ENCODE measurements at places on chromosomes 5 and 9. TPM values are rescaled to one million over a fixed set of nuclear protein-coding genes. Genes with fewer than 3 reads are reported as not detected.

RNF183 gene
- total RNA-seq: 3.4 TPM

SKIC3 gene
- 71.3 TPM for total RNA-seq

PURA gene
- total RNA-seq: 18.9 TPM

PDE4D gene
- 10.7 TPM for total RNA-seq

PCDHA12 gene
- not detected for total RNA-seq

CARTPT gene
- total RNA-seq: not detected

DAB2 gene
- total RNA-seq: 0.95 TPM

C5orf58 gene
- total RNA-seq: not detected

RIOK2 gene
- total RNA-seq: 16.3 TPM

DDX4 gene
- not detected for total RNA-seq

TMEM174 gene
- not detected for total RNA-seq

HRH2 gene
- 0.88 TPM for total RNA-seq

RASGRF2 gene
- 3.2 TPM for total RNA-seq

NR4A3 gene
- total RNA-seq: 0.35 TPM

PCDHB4 gene
- 2.3 TPM for total RNA-seq

SLC28A3 gene
- total RNA-seq: 3.1 TPM

OGN gene
- total RNA-seq: 4.6 TPM

IL5 gene
- total RNA-seq: not detected

FAM81B gene
- not detected for total RNA-seq

SPATA31E1 gene
- total RNA-seq: not detected

DNAI1 gene
- total RNA-seq: not detected
